Caki2 (cell line): ENCODE measurements at places on chromosomes 7 and 10.

GRCh38 chr7:48301201-48301600, 129.9 kb downstream of the ABCA13 start:
- DNase-seq, result no peak

GRCh38 chr7:18828260-18828993, 289.0 kb downstream of the TWIST1 start:
- DNase-seq, result no peak

- no peak for DNase-seq
Observed at GRCh38 chr10:124997771-124998623, 56.1 kb downstream of the ZRANB1 start.

GRCh38 chr10:70480239-70480861, 1.8 kb downstream of the PALD1 start:
- no peak for DNase-seq

DNA sequence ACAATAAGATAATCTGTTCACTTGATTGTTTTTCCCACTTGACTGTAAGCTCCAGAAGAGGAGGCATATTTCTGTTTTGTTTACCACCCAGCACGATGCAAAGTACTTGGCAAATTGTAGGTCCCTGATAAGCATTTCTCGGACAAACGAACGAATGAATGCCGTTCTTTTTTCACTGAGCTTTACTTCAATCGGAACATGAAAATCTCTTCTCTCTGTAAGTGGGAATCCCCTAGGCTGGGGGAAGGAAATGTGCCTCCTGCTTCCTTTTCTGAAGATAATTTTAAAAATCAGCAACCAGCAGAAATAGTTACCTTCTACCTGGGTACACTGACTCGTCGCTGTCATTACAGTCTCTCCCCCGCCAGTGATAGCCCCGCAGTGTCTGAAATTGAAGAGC, 102.9 kb downstream of the AOAH start:
- DNase-seq, result no peak
